ENCODE measurements at places on chromosomes 4 and X.

DNA sequence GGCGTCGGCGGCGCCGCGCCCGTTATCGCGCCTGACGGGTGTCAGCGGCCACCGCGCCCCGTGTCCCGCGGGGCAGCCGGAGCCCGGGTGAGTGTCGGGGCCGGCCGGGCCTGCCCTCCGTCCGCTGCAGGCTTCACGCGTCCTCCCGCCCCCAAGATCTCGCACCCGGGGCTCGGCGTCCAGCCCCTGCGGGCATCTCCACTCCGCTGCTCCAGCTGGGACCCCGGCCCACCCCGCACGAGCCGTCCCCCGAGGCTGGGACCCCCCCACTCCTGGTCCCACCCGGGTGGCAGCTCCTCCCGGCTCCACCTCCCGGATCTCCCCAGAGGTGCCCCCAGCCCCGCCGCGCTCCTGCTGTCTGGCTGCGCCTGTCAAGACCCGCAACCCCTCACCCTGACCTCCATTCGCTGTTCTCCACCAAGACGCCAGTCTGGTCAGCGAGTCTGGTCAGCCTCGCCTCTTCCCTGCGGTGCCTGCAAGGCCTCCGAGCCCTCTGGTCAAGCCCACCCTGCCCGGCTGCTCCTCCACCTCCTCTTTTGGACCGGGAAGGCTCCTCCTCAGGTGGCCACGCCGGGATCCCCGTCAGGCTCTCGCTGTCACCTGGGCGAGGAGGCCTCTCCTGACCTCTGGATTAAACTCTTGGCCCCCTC, 66.0 kb upstream of the NKX1-1 start:
- peak; percentile 42 for DNase-seq

- no peak for DNase-seq
These were observed 2.2 kb downstream of the MID2 start for GRCh38 chrX:107827852-107828251.

GRCh38 chr4:189083769-189084168, 856.9 kb upstream of the FRG1 start:
- DNase-seq: no peak

DNA sequence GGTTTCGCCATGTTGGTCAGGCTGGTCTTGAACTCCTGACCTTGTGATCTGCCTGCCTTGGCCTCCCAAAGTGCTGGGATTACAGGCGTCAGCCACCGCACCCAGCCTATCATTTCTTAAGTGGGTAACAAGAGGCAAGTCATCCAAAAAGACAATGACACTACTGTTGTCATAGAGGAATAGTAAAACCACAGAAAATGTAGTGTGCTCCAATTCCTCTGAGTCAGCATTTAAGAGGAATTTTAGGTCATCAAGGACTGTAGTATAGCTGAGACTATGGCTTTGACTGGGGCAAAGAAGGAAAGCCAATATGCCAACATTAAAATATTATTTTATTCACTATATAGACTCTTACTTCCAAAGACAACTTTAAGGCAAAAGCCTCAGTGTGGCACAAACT, 48.4 kb downstream of the ATP8A1 start:
- no peak for DNase-seq

GRCh38 chrX:154534526-154535322, 11.9 kb downstream of the G6PD start:
- DNase-seq: peak; percentile 95

GRCh38 chr4:83114576-83114975, at the start of gene PLAC8:
PLAC8 (minus strand) TSS chr4:83114729; CDS start chr4:83107921, 6,808 bp downstream.
- DNase-seq: no peak

- DNase-seq: no peak
These were observed 123.0 kb upstream of the TET2 start for GRCh38 chr4:105023668-105024055.

GRCh38 chr4:105808750-105809041, 86.6 kb upstream of the NPNT start:
- no peak for DNase-seq

DNA sequence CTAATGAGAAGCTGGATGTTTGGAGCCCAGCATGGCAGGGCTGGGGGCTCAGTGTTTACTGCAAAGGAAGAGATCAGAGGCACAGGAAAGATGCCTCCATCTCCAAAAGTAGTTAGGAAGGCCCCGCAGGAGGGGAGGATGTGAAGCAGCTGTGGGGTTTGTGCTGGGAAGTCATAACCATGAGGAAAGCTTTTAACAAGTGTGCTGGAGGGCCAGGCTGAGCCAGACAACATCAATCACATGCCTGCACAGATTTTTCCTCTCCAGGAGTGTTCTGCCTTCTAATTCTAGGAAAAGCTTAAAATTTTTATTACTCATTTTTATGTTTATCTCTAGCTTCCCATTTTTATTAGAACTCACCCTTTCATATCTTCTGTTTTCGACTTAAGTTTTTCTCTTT, 65.4 kb downstream of the GPR82 start:
- no peak for DNase-seq

DNA sequence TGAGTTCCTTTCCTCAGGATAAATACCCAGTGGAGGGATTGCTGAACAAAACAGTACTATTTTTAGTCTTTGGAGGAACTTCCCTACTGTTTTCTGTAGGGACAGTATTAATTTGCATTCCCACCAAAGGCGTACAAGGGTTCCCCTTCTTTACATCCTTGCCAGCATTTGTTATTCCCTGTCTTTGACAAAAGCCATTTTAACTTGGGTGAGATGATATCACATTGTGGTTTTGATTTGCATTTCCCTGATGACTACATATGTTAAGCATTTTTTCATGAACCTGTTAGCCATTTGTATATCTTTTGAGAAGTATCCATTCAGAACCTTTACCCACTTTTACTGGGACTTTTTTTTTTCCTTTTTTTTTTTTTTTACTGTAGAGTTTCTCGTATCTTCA, 126.2 kb upstream of the ANXA10 start:
- no peak for DNase-seq

DNA sequence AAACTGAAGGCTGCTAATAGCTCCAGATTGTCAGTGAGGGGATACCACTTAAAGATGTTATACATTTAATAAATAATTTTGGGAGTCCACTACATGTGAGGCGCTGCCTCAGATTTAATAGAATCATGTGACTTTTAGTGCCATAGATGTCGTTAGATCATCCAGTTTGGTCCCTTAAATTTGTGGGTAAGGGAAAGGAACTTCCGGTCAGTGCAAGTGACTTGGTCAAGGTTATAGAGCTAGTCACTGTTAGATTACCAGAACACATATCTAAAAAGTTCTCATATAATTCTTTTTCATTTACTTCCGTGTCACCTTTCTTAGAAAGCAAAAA, 529 bp upstream of the UBA6 start:
- no peak for DNase-seq

GRCh38 chr4:133323670-133324069, 174.6 kb downstream of the PCDH10 start:
- DNase-seq: no peak

- DNase-seq: no peak
These were observed 413.0 kb downstream of the MAPK10 start for GRCh38 chr4:85946821-85947220.

- no peak for DNase-seq
These were observed 63.4 kb upstream of the MAGEB2 start for GRCh38 chrX:30151964-30152363.

- DNase-seq: no peak
These were observed 793.4 kb upstream of the FRG1 start for GRCh38 chr4:189147005-189147929.

GRCh38 chrX:65999029-65999562, 40.8 kb downstream of the VSIG4 start:
- no peak for DNase-seq

- no peak for DNase-seq
These were observed 64.4 kb downstream of the CXCL13 start for GRCh38 chr4:77669946-77670590.

DNA sequence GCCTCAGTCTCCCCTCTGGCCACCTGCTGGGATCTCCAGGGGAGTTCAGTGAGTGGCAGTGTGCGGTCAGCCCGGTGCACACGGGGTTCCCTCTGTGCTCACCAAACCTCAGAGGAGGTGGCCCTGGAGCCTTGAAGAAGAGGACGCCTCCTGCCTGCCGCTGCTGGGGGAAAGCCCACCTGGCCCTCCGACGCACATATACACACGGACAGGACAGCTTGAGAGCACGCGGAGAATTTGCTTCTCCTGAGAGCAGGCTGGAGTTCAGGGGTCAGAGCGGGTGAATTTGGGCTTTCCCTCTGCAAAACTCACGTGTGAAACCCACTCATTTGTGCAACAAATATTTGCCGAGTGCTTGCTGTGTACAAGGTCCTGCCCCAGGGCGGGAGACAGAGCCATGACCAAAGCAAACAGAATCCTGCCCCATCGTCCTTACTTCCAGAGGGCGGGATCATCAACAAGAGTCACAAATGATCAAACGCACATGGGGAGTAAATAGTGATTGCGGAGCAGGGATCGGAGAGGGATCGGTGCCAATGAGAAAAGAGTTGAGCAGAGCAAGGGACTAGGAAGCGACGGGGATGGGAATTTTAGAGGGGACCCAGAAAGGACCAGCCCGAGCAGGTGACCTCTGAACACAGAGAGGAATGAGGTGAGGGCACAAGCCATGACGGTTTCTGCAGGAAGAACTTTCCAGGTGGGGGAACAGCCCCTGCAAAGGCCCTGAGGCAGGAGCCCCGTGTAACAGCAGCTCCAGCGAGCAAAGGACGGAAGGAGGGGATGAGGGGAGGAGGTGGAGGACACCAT, 17.6 kb downstream of the BLOC1S4 start:
- peak; percentile 28 for DNase-seq

GRCh38 chr4:150960818-150961217, 54.3 kb downstream of the LRBA start:
- DNase-seq: peak; percentile 79

- DNase-seq: no peak
These were observed 10.3 kb downstream of the FHDC1 start for GRCh38 chr4:152946446-152946845.

DNA sequence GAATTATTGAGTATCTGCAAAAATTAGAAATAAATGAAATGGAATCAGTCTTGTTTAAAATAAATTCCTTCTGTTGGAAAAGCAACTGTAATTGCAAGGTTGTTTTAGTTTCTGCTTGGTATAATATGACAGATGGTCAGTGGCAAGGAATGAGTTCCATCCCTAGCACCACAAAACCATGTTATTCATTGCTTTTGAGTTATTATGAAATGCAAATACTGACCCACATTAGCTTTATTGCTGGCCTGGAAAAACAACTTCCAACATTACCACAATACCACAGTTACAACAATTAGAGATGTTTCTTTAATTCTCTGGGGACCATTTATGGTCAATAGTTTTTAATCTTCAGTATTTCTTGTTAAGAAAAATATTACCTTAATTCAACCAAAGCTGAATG, 194.4 kb downstream of the TMA16 start:
- DNase-seq: no peak

DNA sequence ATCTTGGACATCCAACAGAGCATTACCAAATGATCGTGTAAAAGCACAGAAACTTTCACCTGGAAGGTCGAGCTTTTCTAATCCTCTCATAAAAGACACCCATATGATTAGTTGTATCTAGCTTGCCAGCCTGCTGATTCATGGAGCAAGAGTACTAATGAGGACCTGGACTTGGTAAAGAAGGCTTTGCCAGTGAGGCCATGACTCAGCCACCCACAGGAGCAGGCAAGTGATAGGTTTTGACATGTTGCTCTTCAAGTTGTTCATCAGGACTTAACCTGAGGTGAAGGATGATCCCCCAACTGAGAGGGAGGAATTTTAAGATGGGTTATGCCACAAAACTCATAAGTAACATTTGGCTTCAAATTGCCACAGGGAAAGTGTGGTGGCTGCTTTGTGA, 24.7 kb upstream of the EPGN start:
- no peak for DNase-seq

DNA sequence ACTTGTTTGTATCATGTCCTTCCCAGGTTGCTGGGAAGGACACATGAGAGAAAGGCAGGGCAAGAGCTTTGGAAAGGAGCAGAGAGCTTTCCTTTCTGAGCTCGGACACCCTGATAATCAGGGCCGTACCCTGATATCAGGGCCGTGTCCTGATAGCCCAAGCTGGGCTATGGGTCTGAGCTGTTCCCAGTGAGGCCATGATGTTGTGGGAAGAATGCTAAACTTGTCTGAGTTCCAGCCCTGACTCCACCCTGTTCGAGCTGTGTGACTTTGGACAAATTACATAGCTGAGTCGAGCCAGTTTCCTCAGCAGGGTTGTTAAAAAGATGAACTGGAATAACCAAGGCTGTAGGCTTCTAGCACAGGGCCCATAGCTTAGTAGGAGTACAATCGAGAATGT, 3.3 kb upstream of the CXCR3 start:
- DNase-seq: no peak

DNA sequence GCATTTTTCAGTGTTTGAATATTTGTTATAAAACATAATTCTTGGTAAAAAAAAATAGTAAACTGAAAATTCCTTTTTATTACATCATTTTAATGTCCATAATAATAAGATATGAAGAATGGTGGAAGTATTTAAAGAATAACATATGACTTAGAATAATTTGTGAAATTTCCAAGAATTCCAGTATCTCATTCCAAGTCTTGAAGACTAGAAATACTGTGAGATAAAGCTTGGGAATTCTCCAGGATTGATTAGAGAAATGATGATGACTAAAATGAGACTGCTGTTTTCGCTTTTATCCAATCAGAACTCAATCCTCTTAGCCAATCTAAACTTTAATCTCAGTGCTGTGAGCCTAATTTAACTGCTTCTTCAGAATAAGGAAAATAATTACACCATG, 184.2 kb upstream of the HCCS start:
- DNase-seq: no peak

- DNase-seq: no peak
These were observed 457.4 kb downstream of the CENPC start for GRCh38 chr4:67087897-67088296.

- peak; percentile 68 for DNase-seq
These were observed 960 bp downstream of the TRPC3 start for GRCh38 chr4:121950680-121951520.

DNA sequence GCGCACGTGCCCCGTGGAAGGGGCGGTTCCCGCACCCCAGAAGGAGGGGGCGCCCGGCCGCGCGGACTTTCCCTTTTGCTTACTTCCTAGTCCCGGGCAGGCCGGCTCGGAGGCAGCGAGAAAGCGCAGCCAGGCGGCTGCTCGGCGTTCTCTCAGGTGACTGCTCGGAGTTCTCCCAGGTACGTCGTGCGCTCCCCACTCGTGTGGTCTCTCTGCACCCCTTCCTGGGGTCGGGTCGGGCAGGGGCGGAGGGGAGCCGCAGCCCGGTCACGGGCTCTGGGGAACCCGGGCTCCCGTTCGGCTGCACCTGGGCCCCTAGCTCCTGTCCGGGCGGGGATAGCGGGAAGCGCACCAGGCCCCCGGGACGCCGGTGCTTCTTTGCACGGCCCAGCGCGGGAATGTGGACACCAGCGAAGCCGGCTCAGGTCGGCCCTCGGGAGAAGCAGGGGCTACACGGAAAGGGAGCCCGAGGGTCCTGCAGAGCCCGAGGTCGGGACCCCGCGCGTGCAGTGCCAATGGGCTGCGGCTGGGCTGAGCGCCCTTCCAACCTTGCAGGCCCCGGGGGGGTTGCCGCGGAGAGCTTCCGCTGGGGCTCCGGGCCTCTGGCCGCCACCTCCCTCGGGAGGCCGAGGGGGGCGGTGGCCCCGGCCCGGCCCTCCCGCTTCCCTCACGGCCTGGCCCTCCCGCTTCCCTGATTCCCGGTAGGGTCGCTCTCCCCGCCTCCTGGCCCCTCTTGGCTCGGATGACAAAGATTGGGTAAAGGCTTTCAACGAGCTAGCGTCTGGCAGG, at the start of gene TLR2:
Gene TLR2, plus strand, starts transcription at position 99 of the 789 bp plus-strand sequence. CDS start 18,628 bp downstream, outside the sequence.
- peak; percentile 87 for DNase-seq

Data from activated effector memory CD4-positive, alpha-beta T cell treated with anti-CD3 and anti-CD28 coated beads, Interleukin-2, amount 50 U/mL, for 16 hours (primary cell).